Activated effector memory CD4-positive, alpha-beta T cell treated with anti-CD3 and anti-CD28 coated beads, Interleukin-2, amount 50 U/mL, for 16 hours (primary cell): ENCODE measurements at places on chromosomes 11 and 22.

DNA sequence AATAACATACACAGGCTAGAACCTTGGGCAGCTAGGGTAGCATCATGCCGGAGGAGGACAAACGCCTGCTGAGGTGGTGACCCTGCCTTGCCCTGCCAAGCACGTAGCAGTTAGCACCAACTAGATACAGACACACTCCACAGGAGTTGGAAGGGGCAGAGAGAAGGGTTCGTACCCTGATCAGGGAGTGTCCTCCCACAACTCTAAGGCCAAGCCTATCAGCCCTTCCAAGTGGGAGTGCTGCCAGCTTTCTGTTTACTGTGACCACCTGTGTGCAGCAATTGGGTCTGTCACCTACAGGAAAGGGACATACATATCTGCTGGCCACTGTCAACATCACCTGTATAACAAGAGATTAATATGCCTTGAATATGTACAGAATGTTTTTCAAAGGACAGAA lies 1.9 kb upstream of the THAP7 start:
- DNase-seq = no peak

GRCh38 chr11:126345759-126346585 lies 9.5 kb upstream of the ST3GAL4 start:
- no peak for DNase-seq

GRCh38 chr11:121553806-121554205 lies 101.0 kb upstream of the SORL1-AS1 start:
- no peak for DNase-seq

- no peak for DNase-seq
Measured at GRCh38 chr11:24509114-24509513, 12.3 kb downstream of the LUZP2 start.

DNA sequence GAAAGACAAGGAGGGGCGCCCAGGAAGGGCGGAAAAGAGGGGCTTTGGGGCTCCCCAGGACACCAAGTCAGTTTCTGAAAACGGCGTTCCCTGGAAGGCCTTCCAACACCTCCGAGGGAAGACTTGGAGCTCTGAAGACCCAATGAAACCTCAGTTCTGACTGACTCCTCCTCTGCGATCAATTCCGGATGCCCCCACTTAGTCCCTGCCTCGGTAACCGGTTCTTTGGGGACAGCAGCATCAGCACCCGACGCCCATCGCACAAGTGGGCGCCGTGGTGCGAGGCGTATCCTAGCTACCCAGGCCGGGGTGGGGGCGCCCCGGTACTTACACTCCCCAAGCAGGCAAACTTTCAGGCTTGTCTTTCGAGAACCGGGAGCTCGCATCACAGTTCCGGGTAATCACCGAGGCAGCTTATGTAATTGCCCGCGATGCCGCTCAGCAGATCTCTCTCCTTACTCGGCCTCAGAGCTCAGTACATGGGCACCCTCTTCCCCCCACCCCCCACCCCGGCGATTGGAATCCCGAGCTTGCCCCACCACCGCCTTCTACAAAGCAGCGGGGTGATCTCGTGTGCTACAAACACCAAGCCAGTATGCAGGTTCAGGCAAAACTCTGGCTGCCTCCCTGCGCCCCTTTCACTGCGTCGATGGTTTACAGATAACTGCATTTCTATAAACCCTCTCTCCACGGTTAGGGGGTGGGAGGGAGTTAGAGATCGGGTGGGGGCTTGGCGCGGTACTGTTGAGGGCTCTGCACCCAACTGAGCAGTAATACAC lies 2.0 kb downstream of the TENM4 start:
- DNase-seq = no peak

GRCh38 chr11:74446532-74446938 lies 20.8 kb downstream of the KCNE3 start:
- DNase-seq = no peak

GRCh38 chr11:123523539-123523938 lies 93.5 kb downstream of the GRAMD1B start:
- DNase-seq = no peak

- no peak for DNase-seq
Measured at GRCh38 chr22:39444247-39444800, 12.5 kb upstream of the MGAT3 start.

DNA sequence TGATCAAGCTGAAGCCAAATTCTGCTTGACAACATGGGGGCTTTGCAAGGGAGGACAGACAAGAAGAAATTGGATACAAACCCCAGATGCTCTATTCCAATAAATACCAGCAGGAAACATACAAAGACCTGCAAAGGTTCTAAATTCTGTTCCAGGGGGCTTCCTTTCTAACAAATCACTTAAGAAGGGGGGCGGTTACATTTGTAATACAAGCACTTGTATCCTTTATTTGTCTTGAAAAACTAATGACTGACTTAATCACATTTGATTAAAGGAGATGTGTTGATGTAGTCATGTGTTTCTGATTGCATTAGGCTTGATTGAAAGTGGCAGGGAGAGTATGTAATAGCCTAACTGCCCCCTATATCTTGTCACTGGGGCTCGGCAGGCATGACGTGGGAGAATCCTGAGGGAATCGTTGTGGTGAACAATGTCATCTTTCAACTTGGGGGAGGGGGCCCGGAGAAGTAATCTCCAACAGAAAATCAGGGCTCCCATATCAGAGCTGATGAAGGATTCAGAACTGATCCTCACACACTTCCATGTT lies 361.7 kb downstream of the INSC start:
- no peak for DNase-seq

DNA sequence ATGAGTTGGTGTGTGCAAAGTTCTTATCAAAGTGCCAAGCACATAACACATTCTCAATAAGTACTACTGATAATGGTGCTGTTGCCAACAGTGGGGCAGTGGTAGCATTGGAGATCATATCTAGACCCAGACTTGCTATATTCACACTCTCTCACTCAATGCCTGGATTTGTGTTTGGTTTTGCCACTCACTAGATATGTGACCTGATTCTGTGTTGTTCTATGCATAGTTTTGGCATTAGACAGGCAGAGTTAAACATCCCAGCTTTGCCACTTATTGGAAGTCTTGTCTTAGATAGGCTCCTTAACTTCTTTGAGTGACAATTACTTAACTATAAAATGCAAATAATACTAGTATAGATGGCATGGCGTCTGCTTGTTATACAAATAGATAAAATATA lies 642.6 kb upstream of the CCDC179 start:
- DNase-seq = no peak

DNA sequence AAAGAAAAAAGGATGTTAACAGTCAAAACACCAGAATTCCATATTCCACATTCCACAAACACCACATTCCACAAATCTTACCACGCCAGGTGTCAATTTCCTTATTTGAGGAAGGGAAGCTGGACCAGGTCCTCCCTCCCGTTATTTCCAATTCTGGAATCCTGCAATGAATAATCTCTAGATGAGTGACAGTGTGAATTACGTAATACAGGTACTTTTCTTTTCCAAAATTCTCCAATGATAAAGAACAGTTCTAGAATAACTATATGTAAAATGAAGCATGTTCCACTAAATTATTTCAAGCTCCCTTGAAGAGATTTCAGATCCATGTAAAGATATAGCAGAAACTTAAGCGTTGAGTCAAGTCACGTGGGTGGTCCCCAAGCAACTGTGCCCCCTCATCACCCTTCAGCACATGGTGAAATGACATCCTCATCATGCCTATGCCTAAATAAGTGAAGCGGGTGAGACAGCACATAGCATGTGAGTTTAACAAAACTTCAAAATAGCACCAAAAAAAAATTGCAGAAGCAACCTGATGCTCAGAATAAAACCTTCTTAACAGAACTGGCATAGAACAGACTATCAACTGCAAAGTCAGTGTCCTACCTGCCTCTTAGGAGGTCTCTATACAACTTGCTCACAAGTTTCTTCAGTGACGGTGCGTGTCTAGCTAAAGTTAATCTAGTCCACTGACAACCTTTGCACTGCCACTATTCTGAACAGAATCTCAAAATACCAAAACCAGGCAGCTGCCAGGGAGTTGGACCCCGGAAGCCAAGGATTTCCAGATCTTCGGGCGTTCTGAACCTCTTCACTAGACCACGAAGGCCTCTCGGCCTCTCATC lies 876 bp downstream of the NFRKB start:
- DNase-seq = no peak

- no peak for DNase-seq
Measured at GRCh38 chr11:77883775-77884174, 62.8 kb downstream of the AAMDC start.

DNA sequence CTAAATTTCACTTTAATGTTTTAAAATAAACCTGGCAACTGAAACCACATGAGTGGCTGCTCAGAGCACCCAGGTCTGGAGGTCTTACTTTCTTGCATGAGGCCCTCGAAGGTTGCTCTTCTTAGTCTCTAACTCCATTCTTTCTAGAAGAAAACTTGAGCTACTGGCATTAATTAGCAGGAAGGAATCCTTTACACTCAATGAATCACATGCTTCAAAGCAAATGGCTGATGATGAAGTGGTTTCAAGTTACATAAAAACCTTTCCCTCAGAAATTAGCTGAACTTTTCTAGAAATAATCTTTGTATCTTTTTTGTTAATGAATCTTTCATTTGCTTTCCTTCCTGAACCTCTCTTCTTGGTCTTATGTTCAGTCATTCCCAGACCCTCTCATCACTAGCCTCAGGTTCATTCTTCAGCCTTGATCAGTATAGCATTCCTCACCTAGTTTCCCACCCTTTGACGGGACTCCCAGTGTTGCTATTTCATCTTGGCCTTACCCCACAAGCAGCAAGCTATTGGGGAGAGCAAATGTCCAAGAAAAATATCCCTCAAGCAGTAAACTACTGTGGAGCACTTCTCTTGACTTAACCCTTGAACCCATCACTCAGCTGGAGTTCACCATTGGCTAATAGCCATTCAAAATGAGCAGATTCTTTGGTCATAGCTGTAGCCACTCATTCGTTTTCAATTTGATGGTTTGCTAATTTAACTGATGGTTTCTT lies 75.1 kb downstream of the INSC start:
- DNase-seq = no peak

- no peak for DNase-seq
Measured at GRCh38 chr11:23233075-23233474, 372.8 kb upstream of the CCDC179 start.

DNA sequence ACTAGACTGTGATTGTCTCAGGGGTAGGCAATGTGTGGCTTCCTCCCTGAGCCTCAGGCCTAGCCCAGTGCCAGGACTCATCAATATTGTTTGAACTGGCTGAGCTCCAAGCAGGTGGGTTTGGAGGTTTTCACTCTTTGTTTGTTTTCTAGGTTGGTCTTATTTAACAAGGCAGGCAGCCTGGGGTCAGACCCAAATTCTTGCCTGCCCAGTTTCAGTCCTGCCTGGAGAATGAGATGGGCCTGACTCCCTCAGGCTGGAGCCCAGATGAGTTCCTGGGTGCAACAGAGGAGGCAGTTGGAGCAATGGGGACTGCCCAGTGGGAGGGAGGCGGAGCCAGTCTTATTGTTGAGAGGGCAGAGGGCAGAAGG lies 28.3 kb upstream of the TP53I11 start:
- DNase-seq = no peak

- DNase-seq = no peak
Measured at GRCh38 chr11:130394615-130395014, 33.8 kb downstream of the ADAMTS8 start.

DNA sequence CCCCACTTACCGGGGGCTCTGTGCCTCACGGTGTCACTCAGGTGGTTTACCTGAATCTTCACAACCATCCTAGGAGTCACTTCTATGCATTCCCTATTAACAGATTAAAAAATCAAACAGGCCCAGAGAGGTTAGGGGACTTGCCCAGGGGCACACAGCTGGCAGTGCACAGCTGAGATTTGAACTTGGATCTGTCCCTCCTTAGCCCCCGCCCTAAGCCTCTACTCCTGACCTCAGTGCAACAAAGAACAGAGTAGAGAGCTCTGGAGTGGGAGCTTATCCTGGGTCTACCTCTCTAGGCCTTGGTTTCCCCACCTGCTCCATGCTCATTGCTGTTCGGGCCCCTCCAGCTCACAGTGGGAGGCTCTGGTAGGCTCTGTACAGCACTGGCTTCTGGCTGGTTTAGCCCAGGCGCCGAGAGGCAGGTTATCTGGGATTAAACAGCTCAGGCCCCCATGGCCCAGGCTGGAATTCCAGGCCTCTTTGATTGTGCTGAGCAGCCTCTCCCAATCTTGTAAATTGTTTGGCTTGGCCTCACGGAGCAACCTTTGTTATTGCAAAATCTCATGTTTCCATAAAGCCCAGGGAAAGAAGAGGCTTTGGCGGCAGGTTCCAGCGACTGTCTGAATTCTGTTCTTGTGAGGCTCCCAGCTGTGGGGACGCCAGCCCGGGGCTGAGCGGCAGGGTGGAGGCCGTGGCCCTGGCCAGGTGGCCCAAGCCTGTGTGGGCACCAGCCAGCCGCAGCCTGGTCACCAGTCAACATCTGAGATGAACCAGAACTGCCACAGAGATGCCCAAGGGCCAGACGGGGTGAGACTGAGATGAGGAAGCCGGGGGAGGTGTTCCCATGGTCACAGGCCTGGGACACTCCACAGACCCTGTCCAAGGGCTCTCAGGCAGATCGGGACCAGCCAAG lies 28.9 kb upstream of the SHISAL1 start:
- DNase-seq = no peak

GRCh38 chr11:119447664-119448242 lies 24.8 kb upstream of the THY1 start:
- DNase-seq = no peak
